NCI-H1105 treated with DMSO at 0.1 percent for 48 hours (cell line): ENCODE measurements at places on chromosomes 12 and 14.

DNA sequence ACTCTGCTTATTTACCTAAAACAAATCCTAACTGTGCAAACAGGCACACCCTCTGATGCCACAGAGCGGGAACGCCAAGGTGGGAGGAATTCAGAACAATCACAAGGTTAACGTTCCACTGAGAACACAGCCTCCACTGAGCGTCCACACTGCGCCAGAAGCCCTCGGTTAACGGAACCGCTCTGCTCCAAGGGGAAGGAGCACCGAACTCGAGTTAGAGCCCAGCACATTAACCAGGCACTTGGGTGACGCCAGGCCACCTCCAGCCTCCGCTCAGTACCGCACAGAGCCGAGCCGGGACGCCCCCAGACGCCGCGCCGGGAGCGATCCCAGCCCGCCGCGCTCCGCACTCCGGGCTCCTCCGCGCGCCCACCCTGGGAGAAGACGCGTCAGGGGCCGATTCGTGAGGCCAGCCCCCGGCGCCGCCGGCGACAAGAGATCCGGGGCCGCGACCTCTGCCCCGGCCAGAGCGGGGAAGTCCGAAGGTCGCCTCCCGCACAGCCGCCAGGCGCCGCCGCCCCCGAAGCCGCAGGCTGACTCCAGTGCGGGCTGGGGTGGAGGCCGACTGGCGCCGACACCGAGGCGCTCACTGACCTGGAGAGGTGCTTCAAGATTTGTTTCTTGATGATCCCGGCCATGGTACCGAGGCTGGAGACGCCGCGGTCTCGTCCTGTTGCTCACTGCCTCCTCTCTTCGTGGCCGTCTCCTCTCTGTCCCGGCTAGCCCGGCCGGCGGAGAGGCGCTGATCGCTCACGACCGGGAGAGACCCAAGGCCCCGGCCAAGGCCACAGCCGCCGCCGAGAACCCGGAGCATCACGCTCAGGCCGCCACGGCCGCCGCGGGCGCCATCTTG lies 450 bp downstream of the BLTP3B start:
- DNase-seq = peak; percentile 81

GRCh38 chr14:60646226-60646818 lies 3.0 kb downstream of the SIX1 start:
- DNase-seq = no peak

DNA sequence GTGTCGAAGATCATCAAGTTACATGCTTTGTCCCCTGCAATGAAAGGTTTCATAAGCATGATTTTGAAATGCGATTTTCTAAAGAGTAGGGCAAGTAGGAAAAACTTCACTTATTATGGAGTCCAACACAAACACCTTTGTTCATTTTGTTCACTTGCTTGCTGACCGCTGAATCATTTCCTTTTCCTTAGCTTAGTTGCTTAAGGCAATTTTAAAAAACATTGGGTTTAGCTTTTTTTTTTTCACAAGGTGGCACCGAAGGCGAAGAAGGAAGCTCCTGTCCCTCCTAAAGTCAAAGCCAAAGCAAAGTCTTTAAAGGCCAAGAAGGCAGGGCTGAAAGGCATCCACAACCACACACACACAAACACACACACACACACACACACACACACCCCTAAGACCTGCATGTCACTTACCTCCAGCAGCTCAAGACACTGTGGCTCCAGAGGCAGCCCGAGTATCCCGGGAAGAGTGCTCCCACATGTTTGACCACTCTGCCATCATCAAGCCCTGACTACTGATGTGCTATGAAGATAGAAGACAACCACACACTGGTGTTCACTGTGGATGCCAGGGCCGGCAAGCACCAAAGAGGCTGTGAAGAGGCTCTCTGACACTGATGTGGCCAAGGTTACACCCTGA lies 11.4 kb downstream of the MANSC1 start:
- DNase-seq = no peak

GRCh38 chr12:127685491-127685890 lies 581.5 kb upstream of the TMEM132C start:
- no peak for DNase-seq

DNA sequence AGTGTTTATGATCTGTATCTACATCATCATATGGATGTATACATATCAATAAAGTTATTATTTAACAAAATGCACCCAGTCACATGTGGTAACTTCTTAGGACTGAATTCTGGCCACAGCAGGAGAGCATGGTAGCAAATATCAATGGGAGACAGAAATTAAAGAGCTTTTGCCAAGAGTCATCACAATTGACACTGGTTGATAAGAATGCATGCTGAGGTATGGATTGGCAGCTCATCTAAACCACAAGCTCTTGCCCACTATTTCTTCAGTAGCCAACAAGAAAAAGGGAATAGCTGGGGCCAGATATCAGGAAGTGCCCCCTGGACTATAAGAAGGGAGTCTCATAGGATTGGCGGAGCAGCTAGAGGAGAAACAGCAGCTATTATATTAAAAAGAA lies 9.4 kb upstream of the PTGR2 start:
- DNase-seq = no peak

DNA sequence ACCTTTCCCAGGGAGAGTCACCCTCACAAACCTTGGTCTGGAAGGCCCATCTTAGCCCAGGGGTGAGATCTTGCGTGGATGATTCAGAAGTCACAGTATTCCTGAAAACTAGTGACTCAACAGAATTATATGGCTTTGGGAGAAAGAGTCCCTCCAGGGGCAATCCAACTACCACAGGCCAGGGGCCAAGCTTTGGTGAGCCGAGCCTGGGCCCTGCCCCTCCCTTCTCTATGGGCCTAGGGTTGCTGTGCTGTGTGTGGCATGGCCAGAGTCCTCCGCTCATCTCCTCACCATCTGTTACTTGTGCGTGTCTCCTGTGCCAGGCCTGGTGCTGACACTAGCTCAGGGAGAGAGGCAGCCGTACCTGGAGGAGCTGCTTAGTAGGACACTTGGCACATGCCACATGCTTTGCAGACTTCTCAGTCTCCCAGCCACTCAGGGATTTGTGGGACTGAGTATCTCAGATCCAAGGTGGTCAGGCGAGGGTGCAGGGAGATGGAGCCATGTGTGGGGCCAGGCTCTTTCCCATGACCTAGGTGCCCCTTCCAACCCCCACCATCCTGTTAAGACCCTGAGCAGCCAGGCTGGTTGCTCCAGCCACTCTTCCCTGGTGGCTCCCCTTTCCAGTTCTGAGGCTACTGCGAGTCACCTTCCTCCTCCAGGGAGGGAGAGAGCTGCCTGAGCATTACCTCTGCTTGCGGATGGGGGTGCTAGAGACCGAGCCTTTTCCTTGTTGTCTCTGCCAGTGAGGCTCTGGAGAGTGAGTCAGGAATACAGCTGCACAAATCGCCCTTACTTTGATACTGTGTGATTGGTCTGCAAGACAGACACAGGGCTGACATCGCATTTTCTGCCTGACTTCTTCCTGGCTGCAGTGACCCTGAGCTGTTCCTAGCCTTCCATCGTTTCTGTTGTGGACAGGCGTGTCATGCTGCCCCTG lies 94.1 kb downstream of the SLC25A47 start:
- no peak for DNase-seq

- no peak for DNase-seq
Measured at GRCh38 chr12:4265280-4265679, 8.3 kb upstream of the CCND2 start.

GRCh38 chr12:15808652-15809051 lies 19.5 kb upstream of the EPS8 start:
- DNase-seq = no peak

DNA sequence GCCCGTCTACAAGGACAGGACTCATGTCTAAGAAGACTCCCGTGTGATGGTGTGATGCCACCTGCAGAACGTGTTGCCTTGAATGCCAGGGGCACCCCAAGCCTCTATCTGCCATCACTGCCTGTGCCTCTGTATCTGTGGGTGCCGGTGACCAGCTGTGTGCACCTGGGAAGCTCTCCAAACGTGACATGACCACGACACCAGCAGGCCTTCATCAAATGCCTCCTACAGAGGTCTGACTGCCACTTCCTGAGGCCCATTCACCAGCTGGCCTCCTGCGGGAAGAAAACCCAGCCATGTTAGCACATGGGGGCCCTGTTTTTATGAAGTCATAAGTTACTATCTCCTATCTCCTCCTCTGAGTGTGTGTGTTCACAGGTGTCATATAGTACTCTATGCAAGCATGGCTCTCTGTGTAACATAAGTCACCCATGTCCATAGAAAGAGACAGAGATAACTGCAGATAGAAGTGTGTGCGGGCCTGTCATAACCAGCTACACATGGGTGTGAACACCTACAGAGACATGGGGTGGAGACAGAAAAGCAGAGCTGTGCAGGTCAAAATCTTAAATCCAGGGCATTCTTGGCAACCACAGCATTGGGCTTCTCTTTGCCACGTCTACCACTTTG lies 18.3 kb upstream of the SERPINA4 start:
- DNase-seq = no peak

DNA sequence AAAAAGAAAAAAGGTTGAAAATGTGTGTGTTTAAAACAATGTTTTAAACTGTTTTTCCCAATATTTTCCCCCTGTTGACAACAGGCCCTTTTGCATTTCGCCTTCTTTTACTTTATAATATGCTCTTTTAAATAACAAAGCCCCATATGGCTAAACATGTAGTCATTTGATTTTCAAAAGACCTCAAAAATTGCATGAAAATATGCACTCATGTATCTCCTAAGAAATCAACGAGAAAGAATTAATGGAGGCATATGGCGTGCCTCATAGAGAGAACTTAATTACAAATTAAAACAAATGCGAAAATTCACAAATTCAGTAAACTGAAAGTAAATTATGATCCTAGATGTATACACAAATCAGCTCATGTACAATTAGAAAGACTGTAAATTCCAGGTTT lies 202.6 kb upstream of the FOXN3 start:
- DNase-seq = no peak

- no peak for DNase-seq
Measured at GRCh38 chr12:127126260-127126628, 1140.7 kb upstream of the TMEM132C start.

DNA sequence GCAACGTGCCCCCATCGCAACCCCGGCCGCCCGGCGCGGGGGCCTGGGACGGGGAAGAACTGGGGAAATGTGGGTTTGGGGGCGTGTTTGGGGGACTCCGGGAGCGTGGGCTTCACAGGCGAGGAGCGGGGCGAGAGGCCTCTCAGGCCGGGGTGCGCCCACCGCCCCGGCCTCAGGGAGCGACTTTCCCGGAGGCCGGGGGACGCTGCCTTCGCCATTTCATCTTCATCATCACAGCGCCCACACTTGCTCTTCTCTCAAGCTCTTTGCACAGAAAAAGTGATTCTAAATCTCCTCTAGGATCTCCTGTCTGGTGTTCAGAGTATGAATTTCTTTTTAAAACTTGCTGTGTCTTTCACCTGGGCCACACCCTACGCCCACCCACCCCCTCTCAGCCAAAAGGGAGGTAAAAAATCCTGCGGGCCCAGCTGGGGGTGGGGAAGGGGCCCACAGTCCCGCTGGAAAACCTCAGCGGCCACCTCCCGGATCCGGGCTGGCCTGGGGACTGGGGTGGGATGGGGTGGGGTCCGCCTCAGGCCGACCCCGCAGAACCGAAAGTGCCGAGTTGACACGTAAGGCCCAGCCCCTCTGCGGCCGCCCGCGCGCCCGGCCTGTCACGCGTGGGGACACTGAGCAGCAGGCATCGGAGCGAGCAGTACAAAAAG lies 7.4 kb downstream of the CDKN1B start:
- DNase-seq = peak; percentile 63

- peak; percentile 13 for DNase-seq
Measured at GRCh38 chr12:110224379-110225304, 56.4 kb upstream of the ATP2A2 start.

DNA sequence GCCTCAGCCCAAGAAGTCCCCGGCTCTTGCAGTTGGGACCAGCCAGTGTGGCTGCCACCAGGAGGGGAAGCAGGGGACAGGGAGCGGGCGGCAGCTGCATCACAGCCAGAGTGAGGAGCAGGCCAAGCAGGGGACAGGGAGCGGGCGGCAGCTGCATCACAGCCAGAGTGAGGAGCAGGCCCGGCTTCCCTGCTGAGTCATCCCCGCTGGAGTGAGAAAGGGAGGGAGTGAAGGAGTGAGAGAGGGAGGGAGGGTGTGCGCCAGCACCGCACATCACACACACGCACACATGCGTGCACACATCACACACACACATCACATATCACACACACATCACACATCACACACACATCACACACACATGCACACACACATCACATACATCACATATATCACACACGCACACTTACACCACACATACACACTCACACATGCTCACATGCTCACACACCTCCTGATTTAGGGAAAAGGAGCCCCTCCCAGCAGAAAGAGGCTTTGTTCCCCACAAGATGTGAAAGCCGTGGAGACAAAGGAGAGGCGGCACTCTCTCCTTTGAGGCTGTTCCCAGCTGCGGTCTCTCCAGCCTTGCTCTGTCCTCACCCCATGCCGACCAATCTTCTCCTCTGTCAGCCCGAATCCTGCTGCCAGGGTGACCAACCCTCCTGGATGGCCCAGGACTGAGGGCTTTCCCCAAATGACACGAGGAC lies 16.7 kb upstream of the ZDHHC22 start:
- DNase-seq = peak; percentile 78

DNA sequence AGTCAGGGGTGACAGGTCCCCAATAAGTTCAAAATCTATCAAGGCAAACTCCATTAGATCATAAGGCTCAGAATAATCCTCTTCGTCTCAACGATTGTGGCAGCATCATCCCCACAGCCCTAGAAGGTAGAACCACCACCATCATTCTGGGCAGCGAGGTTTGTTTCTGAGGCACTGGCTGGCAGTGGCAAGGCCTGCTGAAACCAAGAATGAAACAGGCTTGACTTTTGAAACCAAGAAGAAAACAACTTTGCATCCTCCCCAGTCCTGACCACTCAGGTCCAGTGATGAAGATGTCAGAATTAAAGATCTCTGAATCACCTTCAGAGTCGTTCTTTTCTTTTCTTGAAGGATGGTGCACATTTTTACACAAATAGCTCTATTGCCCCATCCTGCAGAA lies 152.6 kb upstream of the SYT1 start:
- no peak for DNase-seq

DNA sequence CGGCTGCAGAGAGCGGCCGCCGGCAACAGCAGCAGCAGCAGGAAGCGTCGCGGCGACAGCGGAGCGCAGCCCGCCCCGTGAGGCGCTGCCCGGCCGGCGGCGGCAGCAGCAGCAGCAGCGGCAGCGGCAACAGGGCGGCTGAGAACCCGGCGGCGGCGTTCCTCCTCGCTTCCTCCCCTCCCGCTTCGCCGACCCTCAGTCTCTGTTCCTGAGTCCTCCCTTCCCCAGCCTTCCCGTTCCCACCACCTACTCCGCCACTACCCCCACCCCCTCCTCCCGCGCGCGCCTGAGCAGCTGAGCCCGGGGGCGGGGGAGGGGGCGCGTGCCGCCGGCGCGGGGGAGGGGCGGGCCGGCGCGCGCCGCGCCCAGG lies 310 bp downstream of the BICDL1 start:
- DNase-seq = no peak

DNA sequence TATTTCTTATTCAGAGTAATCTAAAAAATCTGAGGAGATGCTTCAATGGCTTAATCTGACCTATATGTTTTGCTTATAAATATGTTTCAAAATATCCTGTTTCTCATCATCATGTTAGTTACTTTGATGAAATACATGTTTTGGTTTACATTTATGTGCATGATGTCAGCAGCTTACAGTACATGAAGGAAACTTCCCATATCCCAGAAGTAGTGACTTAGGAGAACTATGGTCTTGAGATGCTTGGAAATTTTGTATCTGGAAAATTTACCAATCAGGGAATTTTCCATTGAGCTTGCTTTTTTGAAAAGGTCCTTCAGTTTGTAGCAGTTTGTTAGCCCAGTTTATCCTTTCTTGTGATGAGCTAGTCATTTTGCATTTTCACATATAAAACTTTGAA lies 73.3 kb downstream of the RASSF8 start:
- DNase-seq = no peak

- DNase-seq = no peak
Measured at GRCh38 chr12:59429766-59430165, 166.1 kb upstream of the SLC16A7 start.

GRCh38 chr14:70602254-70602653 lies 1.8 kb upstream of the MED6 start:
- DNase-seq = no peak
